Left cardiac atrium (tissue), 4 donors: ENCODE measurements at places on chromosomes 11 and 22.

GRCh38 chr22:48224332-48224731, 1461.9 kb downstream of the TBC1D22A start:
- DNase-seq: no peak

DNA sequence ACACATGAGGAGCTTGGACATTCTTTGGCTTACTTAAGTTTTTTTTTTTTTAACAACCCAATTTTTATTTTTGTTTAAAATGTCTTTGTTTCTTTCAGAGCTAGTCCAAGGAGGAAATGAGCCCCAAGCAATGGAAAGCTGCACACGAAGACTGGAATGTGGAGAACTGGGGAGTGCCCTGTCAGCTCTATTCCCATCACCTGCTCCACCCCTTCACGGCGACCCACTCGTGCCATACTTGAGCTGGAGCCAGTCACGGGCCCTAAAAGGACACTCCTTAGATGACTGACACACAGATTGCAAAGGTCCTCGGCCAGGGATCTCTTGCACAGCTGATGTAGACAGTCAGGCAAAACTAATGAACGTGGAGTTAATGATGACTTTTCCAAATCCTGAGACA, 10.6 kb upstream of the SLC25A18 start:
- peak; percentile 58 for DNase-seq

DNA sequence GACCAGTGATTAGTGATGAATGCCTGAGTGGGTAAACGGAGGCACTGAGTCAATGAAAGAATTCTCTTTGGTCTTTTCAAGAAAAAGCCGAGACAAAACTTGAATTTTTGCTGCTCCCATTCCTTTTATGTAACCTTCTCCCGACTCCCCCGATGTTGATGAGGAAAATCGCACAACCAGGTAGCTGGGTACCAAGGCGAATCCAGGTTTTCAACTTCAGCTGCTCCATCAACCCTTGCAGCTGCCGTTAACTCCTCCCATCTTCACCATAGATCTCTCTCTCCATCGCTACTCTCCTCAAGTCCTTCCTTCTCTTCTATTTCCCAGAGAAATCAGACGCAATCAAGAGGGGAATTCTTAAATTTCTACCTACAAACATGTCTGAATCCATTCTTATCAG, 611 bp upstream of the USP2 start:
- no peak for DNase-seq

- DNase-seq: peak; percentile 74
Measured at GRCh38 chr11:46290598-46291309, 13.3 kb downstream of the CREB3L1 start.

GRCh38 chr22:33706100-33706499, 214.2 kb downstream of the LARGE1 start:
- DNase-seq: no peak

- DNase-seq: peak; percentile 40
Measured at GRCh38 chr11:74849525-74850391, 99.1 kb downstream of the XRRA1 start.

GRCh38 chr11:10937385-10937771, 79.5 kb upstream of the ZBED5 start:
- no peak for DNase-seq

DNA sequence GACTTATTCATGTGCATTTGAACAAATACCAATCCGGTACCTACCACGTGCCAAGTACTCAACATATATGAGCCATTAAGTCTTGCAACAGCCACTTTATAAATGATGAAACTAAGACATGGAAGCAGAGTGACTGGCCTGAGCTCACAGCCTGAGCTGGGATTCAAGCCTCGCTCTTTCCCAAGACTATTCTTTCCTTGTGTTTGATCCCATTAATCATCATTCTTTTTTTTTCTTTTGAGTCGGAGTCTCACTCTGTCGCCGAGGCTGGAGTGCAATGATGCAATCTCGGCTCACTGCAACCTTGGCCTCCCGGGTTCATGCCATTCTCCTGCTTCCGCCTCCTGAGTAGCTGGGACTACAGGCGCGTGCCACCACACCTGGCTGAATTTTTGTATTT, 119.3 kb downstream of the ABTB2 start:
- no peak for DNase-seq

- no peak for DNase-seq
Measured at GRCh38 chr22:45205276-45205925, 35.3 kb downstream of the KIAA0930 start.

- DNase-seq: no peak
Measured at GRCh38 chr11:102120437-102120973, 10.3 kb downstream of the YAP1 start.

DNA sequence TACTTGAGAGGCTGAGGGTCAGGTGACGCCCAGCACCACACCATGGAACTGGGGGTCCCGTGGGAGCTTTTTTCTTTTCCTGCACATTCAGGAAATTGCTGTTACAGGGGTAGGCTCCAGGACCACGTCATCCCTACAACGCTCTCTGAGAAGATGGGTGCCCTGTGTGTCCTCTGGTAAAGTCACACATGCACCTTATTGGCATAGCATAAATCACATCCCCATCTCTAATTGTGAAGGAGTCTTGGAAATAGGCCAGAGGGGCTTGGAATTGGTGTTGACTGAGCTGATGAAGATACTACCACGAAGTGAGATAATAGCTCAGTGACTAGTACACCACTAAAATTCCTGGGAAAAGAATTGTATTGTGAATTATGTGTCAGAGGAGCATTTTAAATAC, 57.6 kb downstream of the TNRC6B start:
- DNase-seq: no peak

GRCh38 chr11:22331771-22332170, 6.4 kb upstream of the SLC17A6 start:
- no peak for DNase-seq

DNA sequence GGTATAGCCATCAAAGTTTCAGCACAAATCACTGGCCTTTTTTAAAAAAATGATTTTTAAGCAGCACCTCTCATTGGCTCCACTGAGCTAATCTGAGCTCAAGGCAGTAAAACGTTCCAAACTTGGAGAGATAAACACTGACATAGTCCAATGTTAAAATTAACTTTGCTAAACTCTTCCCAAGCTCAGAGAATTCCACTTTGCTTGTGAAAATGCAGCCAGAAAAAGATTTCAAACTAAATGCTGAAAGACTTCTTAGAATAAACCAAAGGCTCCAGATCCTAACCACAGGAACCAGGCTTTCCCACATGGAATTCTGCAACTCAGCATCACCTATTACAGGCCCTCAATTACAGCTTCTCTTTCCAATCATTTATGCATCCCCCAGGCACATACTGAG, 84.7 kb upstream of the GDPD4 start:
- DNase-seq: no peak

DNA sequence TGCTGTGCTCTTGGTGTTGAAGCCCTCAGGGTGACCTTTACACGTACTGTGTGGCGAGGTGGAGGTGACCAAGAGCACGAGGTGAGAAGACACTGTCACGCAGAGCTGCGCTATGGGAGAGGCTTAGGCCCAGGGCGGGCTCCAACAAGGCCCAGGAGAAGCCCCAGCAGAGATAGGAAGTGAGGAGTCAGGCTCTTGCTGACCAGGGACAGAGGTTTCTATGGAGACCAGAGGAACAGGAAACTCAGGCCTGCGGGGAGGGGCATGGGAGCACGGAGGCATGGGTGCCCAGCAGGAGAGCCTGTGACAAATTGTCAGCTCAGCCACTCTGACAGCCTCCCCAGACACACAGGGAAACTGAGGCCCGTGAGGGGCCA, 15.8 kb downstream of the DGKZ start:
- peak; percentile 82 for DNase-seq

- no peak for DNase-seq
Measured at GRCh38 chr11:116375221-116375620, 397.6 kb downstream of the BUD13 start.

- peak; percentile 76 for DNase-seq
Measured at GRCh38 chr11:10858439-10859325, 829 bp upstream of the ZBED5 start.

GRCh38 chr22:30027169-30027568, 53.1 kb upstream of the HORMAD2 start:
- no peak for DNase-seq

DNA sequence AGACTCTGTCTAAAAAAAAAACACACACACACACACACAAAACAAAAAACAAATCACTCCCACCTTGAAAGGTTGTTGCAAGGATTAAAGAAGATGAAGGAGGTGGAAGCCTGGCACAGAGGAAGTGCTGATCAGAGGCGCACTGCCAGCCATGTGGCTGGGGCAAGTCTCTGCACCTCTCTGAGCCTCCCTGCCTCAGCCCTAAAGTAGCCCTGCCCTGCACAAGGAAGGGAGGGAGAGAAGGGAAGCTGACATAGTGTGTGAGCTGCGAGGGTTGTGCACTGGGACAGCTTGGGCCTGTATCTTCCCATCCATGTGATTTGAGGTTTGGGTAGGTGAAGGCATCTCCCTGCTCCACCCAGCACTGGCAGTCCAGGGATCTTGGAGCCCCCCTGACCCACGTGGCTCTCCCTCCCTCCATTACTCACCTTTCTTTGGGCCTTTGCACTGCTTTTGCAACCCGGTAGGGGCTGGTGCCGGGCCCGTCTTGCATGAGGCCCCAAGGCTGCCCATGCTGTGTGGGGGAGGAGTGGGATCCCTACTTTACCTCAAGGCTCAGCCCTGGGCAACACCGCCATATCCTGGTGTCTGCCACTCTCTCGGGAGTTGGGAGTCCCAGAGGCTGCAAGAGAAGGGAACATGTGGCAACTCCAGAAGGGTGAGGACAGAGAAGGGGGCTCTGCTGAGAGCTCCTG, 30.5 kb downstream of the IFT27 start:
- no peak for DNase-seq

GRCh38 chr22:17842386-17842785, 68.1 kb upstream of the BID start:
- DNase-seq: peak; percentile 53

DNA sequence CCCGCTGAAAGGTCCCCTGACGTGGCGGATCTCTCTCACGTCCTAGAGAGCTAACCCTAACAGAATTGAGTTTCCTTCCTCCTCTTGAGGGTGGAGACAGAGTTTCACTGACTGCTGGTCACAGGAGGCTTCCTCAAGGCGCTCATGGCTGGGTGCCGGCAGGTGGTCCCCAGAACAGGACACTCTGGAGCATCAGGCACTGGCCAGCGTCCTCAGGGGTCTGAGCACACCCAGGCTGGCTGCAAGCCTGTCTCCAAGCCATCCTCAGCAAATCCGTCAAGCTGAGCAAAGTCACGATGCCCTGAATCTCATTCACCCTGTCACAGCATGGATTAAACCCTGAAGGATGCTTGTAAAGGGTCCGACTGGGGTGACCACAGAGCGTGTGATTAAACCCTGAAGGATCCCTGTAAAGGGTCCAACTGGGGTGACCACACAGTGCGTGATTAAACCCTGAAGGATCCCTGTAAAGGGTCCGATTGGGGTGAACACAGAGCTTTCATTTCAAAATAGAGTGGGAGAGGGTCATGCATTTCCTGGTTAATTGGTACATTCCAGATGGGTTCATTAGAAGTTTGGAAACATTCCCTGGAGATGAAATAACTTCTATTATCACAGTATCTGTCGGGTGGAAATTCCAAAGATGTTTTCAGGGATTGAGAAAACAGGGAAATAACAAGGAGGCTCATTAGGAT, 473.0 kb downstream of the BRD1 start:
- DNase-seq: no peak

DNA sequence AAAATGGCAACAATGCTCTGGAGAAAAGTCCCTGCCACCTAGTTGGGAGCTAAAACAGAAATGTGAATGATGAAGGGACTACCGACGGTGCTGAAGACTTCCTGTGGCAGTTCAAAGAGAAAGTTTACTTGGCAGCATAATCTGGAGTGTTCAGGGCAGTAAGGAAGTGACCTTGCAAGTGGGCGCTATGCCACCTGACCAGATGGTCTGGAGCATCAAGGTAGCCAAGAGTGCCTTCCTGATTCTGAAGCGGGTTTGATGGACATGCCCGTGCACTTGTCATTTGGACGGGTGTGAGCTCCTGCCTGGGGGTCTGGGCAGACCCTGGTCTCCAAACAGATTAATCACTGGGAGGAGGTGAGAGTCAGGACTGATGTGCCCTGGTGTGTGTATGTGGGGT, 1.8 kb upstream of the SNX19 start:
- no peak for DNase-seq

- DNase-seq: no peak
Measured at GRCh38 chr11:103849366-103849765, 187.1 kb upstream of the DDI1 start.

DNA sequence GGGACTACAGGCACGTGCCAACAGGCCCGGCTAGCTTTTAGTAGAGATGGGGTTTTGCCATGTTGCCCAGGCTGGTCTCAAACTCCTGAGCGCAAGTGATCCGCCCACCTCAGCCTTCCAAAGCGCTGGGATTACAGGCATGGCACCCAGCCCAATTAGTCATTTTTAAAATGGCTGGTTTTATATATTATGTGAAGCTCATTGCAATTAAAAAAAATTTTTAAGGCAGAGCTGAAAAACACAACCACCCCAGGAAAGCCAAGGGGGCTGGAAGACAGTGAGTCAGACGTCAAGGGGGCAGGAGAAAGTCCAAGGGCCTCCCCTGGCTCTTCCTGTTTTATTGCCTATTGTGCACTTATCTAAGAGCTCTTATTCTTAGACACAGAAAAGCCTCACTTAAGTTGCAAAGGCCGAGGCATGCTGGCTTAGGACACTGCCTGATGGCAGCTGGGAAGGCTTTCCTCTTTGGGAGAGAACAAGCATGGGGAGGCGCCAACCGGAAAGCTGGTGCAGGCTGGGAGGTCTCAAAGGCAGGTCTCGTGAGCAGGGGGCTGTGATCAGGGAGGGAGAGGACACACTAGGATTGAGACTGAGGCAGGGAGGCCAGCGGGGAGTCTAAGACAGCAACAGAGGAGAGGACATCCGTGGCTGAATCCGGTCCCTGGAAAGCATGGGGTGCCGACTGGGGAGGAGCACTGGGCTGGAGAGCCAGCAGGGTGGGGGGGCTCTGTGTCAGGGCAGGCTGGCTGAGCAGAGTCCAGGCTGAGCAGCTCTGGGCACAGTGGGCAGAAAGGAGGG, 11.1 kb upstream of the OSM start:
- peak; percentile 51 for DNase-seq

- no peak for DNase-seq
Measured at GRCh38 chr11:95516786-95517185, 272.8 kb downstream of the FAM76B start.

DNA sequence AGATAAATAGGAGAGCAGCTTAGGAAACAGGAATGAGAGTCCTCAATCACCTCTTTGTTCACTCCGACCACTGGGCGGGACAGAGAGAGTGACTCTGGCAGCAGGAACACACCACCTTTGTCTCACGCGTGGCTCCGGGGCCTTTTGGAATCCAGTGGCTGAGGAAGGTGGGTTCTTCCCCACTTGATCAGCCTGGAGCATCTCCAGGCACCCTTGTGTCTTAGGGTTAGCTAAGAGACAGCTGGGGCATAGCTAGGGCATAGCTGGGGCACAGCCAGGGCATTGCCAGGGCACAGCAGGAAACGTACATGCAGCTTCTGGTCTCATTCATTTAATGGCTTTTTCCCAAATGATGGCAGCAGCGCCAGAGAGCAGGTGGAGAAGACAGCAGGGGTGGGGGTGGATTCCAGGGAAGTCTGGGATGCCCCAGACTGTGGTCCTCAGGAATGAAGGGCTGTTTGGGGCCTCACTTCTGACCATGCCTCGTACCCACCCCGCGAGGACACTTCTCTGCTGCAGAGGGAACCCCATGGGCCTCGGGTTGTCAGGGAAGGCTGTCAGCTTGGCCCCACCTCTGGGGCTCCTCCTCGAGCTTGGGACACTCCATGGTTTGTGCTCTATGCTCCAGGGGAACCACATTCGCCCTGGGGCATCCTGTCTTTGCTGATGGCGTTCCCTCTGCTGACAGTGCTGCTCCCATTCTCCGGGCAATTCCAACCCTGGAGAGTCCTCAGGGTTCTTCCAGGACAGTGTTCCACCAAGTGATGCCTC, 30.4 kb upstream of the SHANK2 start:
- no peak for DNase-seq

- no peak for DNase-seq
Measured at GRCh38 chr11:135033540-135033939, 621.5 kb upstream of the B3GAT1 start.
